AG04449 (cell line): ENCODE measurements at places on chromosomes 7 and 10.
A peak's percentile ranks its signal among the peaks of the same experiment; 100 is the strongest.

DNA sequence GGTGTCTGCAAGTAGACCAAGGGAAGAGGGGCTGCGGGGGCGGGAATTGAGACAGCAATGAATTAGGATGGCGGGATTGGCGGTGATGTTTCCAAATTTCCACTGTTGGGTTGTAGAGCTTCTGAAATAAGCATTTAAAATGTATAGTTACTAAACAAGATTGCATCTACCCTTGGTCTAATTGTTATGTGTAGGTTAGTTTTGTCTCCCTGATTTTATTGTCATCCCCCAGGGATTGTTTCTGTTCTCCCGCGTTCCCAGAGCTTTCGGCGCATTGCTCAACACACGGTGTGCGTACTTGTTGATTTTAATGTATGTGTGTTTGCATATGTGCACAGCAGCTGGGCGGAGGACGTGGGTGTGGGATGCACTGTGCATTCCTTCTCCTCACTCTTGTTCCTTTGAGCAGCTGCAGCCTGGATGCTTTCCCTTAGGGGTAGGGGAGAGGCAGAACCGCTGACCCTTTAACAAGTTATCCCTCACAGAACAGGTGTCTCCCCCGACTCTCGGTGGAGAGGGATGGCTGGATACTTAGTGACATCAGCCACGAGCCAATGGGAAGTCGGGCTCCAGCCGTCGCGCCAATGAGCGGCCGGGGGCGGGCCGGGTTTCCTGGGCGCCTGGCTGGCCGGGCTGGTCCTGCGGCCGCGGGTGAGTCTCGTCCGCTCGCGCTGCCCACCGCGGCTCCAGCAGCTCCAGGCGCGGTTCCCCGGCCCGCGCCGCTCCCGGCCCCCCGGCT lies at the start of gene TSPAN33:
TSS of gene TSPAN33 (plus strand) at position 613 of the 739 bp plus-strand sequence. CDS start 274 bp downstream, outside the sequence.
- DNase-seq = no peak

DNA sequence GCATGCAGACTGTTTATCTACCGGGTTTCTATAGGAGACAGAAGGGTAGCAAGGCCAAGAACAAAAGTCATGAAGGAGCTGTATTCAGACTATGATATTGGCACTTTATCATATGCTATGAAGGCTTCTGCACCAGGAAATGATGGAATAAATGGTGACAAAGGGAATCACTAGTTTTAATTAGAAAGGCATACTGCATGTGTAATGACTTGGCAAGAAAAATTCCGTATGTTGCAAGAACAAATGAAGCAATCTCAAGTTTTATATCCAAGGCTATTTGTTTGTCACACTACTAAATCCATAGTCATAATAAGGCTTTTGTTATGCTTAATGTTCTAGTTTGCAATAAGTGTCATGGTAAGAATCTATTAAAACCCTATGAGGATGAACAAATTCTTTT lies 230.9 kb downstream of the ZEB1 start:
- no peak for DNase-seq

DNA sequence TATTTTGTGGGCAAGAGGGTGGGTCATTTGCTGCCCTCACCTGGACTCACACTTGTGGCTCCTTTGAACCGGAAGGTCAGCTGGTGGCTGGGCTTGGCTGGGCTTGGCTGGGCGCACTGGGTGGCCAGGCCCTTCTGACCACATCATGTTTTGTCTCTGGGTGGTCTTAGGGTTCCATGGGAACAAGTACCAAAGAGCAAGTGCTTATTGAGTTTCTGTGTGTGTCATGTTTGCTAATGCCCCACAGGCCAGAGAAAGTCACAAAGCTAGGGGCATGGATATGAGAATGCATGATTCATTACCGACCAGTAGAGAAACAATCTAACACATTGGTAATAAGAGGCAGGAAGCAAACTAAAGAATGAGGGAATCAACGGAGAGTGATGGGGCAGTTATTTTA lies 33.6 kb upstream of the NRP1 start:
- no peak for DNase-seq

- DNase-seq = no peak
Measured at GRCh38 chr10:59831658-59832503, 74.5 kb downstream of the CCDC6 start.

GRCh38 chr7:30922596-30922995 lies 10.9 kb downstream of the AQP1 start:
- DNase-seq = no peak

DNA sequence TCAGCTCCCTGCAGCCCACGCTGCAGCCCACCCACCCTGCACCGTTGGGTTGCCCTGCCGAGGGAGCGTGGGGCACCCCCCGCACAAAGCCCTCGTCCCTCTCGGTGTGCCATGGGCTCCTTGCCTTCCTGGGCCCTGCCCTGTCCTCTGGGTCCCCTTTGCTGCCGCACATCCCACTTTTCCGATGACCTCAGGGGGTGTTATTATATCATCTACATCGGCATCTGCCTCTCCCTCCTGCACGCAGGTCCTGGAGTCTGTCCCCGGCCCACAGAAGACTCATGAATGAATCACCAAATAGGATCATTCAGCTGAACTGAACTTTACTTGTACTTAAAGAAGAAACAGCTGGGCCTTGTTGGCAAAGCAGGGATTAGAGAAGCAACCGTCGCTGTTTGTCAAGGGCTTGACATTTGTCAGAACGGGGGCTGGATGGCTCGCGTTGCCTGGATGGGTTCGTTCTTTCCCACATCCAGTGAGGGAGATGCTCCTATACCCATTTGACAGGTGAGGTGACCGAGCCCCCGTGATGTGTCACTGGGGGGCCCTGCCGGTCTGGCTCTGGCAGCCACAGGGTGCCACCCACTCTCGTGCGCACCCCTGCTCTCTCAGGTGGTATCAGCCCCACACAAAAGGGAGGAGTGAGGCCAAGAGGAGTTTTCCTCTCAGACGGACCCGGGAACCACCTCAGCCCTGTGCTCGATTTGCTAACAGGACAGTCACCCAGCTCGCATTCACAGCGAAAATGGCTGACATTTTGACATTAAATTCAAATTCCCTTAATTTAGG lies 58.6 kb upstream of the EBF3 start:
- peak; percentile 81 for DNase-seq
